Stimulated activated CD8-positive, alpha-beta memory T cell treated with anti-CD3 and anti-CD28 coated beads, Interleukin-4, amount 100 ng/mL, for 4 hours (primary cell): ENCODE measurements at places on chromosomes 5 and 9.

GRCh38 chr5:56647099-56647850 is 168.1 kb upstream of the MAP3K1 start:
- no peak for DNase-seq

GRCh38 chr5:39021413-39021812 is 52.8 kb downstream of the RICTOR start:
- no peak for DNase-seq

DNA sequence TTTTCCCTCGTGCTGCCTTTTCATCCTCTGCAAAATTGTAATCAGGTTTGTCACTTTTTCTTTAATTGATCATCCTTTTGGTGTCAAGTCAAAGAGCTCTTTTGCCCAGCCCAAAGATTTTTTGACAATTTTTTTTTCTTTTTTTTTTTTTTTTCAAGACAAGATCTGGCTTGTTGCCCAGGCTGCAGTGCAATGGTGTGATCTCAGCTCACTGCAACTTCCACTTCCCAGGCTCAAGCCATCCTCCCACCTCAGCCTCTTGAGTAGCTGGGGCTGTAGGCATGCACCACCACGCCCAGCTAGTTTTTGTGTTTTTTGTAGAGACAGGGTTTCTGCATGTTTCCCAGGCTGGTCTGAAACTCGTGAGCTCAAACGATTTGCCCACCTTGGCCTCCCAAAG is 36.7 kb downstream of the CDK7 start:
- no peak for DNase-seq

GRCh38 chr9:99860266-99860665 is 38.6 kb downstream of the NR4A3 start:
- no peak for DNase-seq

- DNase-seq: no peak
Measured at GRCh38 chr5:76579166-76579937, 43.9 kb downstream of the F2RL2 start.

DNA sequence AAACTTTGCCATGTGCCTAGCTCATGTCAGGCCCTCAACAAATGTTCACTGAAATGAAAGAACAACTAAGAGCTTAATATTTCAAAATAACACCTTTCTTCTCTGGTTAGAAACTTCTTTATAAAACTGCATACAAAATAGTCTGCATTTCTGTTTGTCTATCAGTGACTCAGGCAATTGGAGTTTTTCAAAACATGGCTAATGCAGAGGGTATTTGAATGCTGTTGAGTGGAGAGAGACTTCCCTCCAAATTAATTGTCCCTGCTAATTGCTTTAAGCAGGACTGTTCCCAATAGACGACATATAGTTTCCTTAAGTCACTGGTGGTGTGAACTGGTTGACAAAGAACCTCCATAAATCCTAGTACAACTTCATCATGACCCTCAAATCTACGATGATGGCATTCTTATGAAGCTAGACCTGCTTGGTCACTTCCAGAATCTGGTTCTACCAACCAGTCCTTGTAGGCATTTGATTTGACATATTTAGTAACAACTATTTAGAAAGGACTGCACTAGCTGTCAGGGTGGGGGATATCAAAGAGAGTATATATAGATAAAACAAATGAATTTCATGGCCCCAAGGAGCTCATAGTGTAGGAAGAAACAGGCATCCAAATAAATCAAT is 84.5 kb downstream of the PRLR start:
- no peak for DNase-seq

DNA sequence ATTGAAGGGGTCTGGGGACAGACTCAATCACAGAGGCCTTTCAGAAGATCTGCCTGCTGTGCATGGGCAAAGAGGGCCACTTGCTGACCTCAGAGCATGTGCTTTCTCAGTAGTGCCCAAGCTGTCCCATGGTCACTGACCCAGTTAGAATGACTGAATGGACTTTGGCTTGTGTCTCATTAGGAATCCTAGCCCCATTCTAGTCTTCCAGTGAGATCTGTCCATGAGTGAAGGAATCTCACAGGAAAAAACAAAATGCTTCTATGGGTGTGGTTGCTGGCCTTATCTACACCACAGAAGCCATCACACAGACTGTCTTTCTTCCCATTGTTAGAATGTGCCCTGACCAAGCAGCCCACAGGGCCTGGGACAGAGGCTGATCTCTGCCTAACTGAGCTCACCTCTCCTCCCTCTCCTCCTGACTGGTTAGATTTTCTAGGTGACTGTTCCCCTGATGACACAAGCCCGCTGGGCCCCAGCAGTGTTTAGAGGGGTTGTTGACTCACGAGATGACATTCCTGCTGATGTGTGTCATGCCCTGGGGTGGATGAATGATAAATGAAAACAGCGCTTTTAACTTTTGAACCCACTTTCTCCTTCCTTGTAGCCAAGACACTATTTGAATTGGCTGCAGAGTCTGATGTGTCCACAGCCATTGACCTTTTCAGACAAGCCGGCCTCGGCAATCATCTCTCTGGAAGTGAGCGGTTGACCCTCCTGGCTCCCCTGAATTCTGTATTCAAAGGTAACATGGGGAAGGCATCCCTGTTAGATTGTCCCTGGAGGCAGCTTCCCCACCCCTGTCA is 24.8 kb downstream of the TGFBI start:
- DNase-seq: no peak

GRCh38 chr5:149773291-149774095 is 43.4 kb downstream of the PPARGC1B start:
- DNase-seq: no peak

GRCh38 chr9:129910628-129911567 is 75.6 kb downstream of the USP20 start:
- no peak for DNase-seq

DNA sequence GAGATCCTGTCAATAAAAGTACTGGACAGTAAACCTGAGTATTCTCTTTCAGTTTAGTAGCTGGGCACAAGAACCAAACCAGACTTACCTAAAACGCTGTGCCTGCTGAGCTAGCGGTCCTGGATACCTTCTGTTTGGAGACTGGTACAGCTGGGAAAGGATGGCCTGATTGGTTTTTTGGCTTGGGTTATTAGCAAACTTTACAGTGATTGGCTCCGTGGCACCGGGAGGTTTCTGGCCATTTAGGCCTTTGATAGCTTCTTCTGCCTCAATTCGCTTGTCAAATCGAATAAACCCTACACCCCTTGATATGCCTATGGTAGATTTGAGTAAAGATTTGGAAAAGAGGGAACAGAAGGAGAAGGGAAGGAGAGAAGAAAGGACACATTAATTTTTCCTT is 124.7 kb downstream of the ELAVL2 start:
- DNase-seq: no peak

DNA sequence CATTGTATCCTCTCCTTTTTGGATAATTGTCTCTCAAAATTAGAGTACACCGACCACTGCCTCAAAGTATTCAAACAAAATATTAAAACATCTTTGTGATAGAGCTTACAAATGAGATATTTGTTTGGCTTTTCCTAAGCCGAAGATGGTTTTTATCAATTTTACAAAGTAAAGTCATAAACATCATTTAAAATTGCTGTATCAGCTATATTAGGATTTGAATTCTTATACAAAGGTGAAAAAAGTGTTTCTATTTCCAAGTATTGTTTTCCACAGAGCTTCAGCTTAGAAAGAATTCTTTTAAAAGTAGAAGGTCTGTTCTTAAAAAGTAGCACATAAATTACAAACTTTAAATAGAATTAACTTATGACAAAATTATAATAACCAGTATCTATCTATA is 116.6 kb upstream of the IFNE start:
- DNase-seq: no peak

DNA sequence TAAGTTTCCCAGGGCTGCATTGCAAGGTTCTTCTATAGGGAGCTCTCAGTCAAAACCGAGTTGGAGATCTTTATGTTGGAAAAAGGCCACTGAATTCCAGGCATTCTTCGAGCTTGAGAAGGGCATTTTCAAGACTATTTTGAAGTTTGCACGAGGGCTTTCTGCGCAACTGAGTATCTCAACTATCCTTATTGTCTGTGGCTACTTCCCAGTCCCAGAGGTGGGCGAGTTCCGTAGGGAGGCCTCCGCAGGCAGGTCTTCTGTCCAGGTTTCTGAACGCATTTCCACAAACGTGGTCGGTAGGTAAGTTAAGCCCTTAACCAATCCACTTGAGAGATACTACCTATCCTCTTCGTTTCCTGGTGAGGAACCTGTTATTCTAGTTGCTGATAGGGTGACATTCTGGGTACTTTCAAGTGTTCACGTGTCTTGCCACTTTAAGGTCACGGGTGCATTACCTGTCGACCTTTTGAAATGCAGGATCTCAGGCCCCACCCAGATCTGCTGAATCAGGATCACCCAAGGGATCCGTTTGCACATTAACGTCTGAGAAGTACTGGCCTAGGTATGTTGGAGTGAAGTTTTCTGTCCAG is 51.4 kb upstream of the TJP2 start:
- no peak for DNase-seq
